ENCODE measurements at places on chromosomes 7 and 10.
A peak's percentile ranks its signal among the peaks of the same experiment; 100 is the strongest.

DNA sequence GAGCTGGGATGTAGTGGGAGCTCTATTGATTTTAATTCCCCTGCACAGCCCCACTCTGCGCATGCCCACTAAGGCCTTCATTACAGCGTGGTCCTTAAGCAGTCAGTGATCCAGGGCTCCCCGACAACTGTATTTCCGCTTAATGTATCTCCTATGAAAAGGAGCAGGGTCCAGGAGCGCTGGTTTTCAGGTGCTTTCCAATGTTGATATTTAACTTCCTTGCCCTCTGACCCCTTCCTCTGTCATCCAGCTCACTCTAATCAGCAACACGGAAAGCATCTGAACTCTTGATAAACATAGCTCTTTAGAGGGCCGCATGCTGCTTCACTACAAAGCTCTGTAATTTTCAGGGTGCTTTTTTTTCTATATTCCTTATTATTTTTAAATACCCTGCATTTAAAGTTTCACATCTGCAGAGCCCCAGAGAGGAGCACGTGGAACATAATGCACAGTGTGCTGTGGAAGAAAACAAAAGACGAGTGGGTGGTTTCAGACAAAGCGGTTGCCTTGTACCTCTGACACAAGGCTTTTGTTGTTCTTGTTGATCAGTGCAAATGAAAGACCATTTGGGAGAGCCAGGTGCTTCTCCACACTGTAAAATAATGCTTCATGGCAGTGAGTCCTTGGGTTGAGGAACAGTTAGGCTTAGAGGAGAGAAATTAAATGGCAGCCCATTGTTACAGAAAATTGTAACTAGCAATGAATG lies 465.9 kb upstream of the CELF2 start:
- DNase-seq, result no peak

GRCh38 chr7:11332865-11333228 lies 359.2 kb downstream of the PHF14 start:
- DNase-seq, result no peak

- DNase-seq, result no peak
Measured at GRCh38 chr7:31437250-31437865, 76.5 kb upstream of the ITPRID1 start.

DNA sequence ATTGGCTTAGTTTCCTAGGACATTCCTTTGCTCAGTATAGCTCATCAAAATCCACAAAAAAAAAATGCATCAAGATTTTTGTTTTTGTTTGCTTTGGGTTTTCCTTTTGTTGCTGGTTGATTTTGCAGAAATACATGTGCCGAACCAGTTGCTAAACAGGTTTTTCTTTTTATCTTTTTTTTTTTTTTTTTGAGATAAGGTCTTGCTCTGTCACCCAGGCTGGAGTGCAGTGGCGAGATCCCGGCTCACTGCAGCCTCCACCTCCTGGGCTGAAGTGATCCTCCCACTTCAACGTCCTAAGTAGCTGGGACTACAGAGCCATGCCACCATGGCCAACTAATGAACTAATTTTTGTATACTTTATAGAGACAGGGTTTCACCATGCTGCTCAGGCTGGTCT lies 8.3 kb downstream of the CSTF2T start:
- DNase-seq, result no peak

DNA sequence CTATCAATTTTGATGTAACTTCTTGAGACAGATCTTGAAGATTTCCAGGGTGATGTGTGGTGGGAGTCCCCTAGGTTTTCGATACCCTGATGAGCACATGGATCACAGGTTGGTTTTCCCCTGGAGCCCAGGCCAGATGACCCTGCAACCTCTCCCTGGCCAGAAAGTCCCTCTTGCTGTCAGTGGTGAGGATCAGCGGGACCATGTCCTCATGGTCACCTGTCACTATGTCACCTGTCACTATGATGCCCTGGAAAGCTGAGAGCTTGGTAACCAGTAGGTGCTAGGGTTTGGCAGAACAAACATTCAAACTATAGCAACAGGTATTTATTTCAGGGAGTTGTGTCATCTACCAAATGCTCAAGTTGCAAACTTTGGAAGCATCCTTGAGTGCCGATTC lies 197.9 kb downstream of the ARHGAP12 start:
- no peak for DNase-seq

- no peak for DNase-seq
Measured at GRCh38 chr10:11876805-11877590, 53.8 kb downstream of the PROSER2 start.

GRCh38 chr10:71077796-71078453 lies 134.4 kb upstream of the UNC5B start:
- DNase-seq, result no peak

- no peak for DNase-seq
Measured at GRCh38 chr10:64535131-64535867, 1014.1 kb downstream of the REEP3 start.

GRCh38 chr10:80871083-80871482 lies 333.4 kb downstream of the SH2D4B start:
- no peak for DNase-seq

- DNase-seq, result no peak
Measured at GRCh38 chr10:71349406-71349805, 30.3 kb downstream of the SLC29A3 start.

DNA sequence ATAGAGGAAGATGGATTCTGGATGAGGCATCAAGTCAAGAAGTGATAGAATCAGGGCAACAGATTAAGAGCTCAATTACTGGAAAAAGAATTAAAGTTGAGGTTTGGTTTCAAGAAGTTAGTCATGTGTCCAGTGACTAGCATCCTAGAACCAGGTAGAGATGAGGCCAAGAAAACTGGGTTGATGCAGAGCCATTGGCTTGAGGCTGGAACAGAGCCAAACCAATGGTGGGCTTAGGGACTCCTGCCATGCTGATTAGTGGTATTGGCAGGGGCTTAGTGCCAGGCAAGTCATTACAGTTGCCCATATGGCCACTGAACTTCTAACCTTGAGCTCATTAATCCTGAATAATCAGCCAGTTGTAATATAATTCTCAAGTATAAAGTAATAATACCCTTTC lies 18.5 kb downstream of the ZNF277 start:
- DNase-seq, result no peak

DNA sequence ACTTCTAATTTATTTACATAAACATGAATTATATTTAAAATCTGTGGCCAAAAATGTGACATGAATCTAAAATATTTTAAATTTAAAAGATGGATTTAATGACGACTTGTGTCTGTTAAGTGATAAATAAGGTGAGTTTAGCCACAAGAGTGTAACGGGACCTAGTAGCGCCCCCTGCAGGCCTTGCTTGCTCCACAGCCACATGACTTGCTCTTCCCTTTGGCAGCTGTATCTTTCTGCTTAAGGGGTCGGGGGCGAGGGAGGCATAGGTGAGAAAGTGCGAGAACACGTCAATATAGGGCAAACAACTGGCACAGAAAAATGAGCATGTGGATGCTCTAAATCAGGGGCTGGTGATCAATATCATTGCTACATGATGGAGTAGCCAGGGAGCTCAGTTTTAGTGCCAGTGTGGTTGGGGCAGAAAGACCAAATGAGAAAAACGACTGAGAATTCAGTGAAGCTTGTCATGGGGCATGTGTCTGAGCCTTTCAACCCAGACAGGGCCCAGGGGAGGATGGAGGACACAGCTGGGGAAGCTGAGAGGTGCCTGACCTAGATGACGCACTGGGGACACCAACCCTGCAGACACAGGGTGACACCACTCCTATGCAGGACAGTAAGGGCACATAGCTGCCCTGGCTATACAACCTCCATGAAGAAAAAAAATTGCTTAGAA lies 49.8 kb downstream of the PAXIP1 start:
- DNase-seq, result peak; percentile 36

DNA sequence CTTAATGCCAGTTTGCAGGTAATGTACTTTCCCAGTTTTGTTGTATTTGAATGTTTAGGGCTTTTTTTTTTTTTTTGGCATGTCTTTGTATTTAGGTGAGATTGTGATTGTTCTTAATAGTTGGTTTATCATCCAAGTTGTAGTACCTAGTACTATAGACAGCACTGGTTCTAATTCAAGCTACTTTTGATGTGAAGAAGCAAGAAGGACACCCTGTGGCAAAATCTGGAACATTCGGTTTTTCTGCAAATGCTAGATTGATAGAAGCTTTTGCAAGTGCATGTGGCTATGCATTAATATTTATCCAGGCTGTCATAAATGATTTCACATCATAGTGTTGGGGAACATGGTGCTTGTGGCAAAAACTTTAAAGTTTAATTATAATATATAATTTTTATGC lies 248.9 kb downstream of the FOXP2 start:
- DNase-seq, result no peak

GRCh38 chr7:35004531-35005095 lies 32.7 kb downstream of the DPY19L1 start:
- DNase-seq, result no peak

GRCh38 chr10:71751515-71752224 lies 21.6 kb downstream of the VSIR start:
- no peak for DNase-seq

DNA sequence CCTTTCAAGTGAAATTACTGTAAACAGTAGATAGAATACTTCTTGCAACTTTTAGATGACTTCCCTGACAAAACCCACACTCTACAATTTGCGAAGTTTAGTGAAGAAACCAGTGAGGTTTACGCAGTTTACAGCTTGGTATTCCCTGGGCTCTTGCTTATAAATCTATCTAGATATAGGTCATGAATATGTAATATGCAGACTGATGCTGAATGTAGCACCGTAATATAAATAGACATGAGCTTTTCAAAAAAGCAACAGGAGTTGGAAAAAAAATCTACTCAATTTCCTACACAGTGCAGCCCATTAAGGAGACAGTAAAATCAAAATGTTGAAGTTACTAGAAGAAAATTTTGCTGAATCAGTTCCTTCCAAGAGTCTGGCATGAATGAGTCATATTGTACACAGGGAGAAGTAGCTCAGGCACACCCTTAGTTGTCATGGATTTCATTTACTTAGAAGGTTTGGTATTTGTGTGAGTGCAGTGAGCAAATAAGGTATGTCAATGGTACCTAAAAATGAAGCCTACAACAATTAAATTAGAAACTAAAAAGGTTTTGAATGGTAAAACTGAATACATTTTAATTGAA lies 67.7 kb upstream of the NEUROD6 start:
- DNase-seq, result no peak

- no peak for DNase-seq
Measured at GRCh38 chr7:93374345-93374940, 142.3 kb downstream of the VPS50 start.

DNA sequence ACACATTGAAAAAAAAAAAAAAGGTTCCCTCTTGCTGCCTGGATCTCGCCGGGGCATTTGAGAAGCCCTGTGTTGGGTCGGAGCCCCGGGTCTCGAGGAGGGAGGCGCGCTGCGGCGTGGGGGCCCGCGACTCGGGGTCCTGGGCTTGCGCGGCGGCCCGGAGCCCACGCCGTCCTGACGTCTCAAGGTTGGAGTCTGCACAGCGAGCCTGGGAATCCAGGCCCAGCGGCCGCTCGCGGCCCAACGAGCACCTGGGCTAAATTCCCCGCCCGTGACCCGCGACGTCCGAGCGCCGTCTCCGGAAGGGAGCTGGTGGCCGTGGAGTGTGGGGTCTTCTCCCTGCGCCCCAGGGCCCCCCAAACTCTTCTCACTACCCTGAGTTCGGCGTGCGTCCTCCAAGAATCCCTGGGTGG lies 1.4 kb upstream of the CTBP2 start:
- DNase-seq, result no peak

DNA sequence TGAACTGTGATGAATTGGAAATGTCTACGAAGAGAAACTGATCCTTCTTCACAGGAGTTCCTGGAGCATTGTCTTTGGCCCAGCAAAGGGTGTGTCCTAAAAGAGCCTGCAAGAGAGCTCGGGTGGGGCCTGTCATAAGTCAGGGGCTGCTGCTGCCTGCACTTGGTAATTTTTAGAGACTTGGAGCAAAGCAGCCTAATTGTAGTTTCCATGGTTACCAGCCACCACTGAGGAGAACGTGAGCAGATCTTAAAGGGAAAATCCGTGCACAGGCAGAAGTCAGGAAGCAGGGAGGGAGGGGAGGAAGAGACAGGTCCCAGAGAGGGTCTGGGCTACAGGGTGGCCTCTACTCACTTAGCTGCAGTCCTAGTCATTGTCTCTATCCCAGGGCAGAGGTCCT lies 463.6 kb downstream of the PLXNA4 start:
- no peak for DNase-seq

DNA sequence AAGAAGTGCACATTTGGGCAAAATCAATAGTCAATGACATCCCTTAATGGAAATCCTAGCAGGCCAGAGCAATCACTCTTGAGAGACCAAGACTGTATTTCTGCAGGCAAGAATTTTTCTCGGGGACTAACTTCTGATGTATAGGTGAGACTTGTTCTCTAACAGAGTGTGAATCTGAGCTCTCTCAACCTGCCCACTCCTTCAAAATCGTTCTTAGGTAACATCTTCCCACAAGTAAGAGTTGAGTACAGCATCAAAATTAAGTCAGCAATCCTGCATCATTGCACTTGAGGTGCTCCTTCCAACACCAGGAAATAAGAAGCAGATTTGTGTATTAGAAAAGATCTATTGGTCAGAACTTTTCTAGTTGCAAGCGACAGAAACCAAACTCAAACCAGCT lies 25.6 kb upstream of the GFRA1 start:
- DNase-seq, result no peak

- no peak for DNase-seq
Measured at GRCh38 chr7:22442187-22442881, 57.7 kb downstream of the STEAP1B start.

DNA sequence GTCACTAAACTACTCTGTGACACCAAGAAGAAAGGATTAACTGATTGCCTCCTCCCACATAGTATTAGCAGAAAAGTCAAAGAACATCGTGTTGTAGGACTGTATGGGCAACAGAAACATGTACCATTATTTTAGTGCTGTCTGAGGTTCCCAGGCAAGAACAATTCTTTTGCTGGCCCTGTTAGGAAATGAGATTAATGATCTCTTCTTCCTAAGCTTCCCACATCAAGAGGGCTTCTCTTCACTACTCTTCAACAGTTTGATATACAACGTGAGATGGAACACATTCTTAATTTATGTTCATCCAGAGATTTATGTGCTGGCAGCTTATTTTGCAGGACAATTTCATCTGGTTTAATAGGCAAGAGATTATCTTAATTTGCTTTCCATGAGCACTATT lies 219.6 kb downstream of the DOCK4 start:
- DNase-seq, result no peak

- DNase-seq, result no peak
Measured at GRCh38 chr7:96380111-96380512, 58.2 kb upstream of the SLC25A13 start.

DNA sequence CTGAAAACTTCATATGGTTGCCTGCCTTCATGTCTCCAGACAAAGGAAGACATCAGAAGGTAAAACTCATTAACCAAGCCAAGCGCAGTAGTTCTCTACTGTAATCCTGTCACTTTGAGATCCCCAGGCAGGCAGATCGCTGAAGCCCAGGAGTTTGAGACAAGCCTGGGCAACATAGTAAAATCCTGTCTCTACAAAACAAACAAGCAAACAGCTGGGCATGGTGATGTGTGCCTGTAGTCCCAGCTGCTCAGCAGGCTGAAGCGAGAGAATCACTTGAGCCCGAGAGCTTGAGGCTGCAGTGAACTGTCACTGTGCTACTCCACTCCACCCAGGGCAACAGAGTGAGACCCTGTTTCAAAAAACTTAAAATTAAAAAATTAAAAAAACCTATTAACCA lies 467.4 kb upstream of the SORCS1 start:
- no peak for DNase-seq

All from stimulated activated CD4-positive, alpha-beta T cell treated with anti-CD3 and anti-CD28 coated beads, TNF-alpha, amount 100 ng/mL, for 4 hours (primary cell).